ENCODE measurements at places on chromosomes 2 and 18. TPM values are rescaled to one million over a fixed set of nuclear protein-coding genes. Genes with fewer than 3 reads are reported as not detected.

DNA sequence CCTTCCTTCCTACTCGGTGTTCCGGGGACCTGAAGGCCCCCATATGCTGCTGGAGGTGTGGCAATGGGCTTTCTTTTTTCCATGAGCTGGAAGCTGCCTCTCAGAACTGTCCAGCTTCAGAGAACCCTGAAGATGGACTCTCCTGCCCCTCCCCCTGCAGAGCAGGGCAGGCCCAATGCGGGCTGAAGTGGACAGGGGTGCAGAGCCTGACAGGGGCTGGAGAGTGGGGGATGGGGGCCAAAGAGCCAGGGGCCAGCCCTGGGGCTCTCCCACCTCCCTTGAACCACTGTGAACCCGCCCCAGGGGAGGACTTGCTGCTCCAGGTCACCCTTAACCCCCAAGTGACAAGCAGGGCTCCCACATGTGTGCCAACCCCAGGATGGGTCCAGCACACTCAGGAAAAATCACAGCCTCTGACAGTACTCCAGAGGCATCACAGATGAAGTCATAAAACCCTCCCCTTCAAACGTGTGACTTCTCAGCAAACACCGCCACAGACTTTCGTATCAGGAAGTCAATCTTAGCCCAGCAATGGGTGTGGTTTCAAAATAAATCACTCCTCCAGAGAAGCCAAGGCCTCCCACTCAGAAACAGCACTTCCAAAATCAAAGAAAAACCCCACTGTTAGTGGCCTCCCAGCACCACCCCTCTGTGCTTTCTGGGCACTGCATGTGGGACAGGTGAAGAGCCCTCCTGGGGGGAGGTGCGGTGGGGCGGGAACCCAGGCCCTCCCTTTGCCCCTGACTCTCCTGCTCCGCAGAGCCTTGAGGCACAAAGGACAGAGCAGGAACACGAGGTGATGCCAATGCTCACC is 135.8 kb downstream of the HDAC4 start:
- no peaks in the 10 kb centered on the region for H3K27me3 ChIP-seq
- DNase-seq = peak; percentile 42
- H3K4me1 ChIP-seq = peaks cover 67% of the 10 kb centered on the region
- H3K4me3 ChIP-seq = no peak overlapping the region
- H3K27ac ChIP-seq = peak overlapping the region; percentile 86

- H3K27ac ChIP-seq = no peak overlapping the region
- no peak for DNase-seq
- H3K4me3 ChIP-seq = no peak overlapping the region
- no peaks in the 10 kb centered on the region for H3K4me1 ChIP-seq
- H3K36me3 ChIP-seq = no peaks in the 10 kb centered on the region
- H3K27me3 ChIP-seq = no peaks in the 10 kb centered on the region
Observed at GRCh38 chr18:73292156-73292555, 424.4 kb upstream of the NETO1 start.

DNA sequence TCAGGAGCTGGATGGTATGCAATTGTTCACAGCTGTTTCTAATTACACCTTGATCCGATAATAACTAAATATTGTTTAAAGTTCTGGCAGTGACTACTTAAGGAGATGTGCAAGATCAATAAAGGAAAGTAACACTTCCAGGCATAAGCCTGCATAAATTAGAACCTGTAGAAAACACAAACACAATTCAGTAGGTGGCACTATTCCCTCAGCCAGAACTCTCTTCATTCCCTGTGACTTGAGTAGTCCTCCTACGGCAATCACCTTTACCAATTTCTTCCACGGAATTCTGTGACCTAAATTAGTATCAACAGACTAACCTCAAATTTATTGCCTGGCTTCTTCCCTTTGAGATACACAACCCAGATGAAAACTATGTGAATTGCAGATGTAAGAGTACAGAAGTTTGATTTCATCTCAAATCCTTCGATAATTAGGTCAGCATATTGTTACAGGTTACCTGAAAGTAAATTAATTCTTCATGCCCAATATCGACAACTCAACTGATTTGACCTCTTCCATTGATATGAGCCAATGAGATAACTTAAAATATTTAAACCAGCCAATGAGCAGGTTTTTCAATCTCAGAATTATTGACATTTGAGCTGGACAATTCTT is 137.8 kb downstream of the PID1 start:
- no peak overlapping the region for H3K4me3 ChIP-seq
- H3K27me3 ChIP-seq = no peaks in the 10 kb centered on the region
- H3K36me3 ChIP-seq = no peaks in the 10 kb centered on the region
- H3K27ac ChIP-seq = no peak overlapping the region
- peak; percentile 26 for DNase-seq

DNA sequence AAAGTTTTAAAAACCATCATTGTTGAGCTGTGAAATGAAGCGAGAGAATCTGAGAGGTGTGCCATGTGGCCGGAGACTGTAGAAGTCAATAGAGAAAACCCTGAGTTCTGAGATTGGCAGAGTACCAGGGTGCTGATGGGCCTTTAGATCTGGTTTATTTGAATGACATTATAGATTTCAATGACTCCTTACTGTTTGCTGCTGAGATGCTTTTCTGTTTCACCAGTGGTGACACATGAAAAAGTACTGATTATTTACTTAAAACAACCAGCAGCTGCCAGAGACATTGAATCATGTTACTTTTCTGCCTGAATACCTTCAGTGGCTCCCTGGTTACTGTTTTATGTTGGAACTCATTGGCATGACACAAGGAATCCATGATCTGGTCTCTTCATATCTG is 602.7 kb upstream of the ZNF804A start:
- no peak for DNase-seq
- H3K36me3 ChIP-seq = no peaks in the 10 kb centered on the region
- no peaks in the 10 kb centered on the region for H3K4me1 ChIP-seq
- no peak overlapping the region for H3K4me3 ChIP-seq

- no peak for DNase-seq
- H3K4me3 ChIP-seq = no peak within 1 kb of the TSS
- no peak within 1 kb of the TSS for H3K27ac ChIP-seq
- H3K36me3 ChIP-seq = no peaks in the 10 kb centered on the region
- H3K4me1 ChIP-seq = no peaks in the 10 kb centered on the region
- no peaks in the 10 kb centered on the region for H3K27me3 ChIP-seq
Observed at GRCh38 chr2:142877216-142877838, at the start of gene KYNU. TSS of gene KYNU (plus strand) at chr2:142877664. CDS start at chr2:142885368, 7,704 bp downstream.

DNA sequence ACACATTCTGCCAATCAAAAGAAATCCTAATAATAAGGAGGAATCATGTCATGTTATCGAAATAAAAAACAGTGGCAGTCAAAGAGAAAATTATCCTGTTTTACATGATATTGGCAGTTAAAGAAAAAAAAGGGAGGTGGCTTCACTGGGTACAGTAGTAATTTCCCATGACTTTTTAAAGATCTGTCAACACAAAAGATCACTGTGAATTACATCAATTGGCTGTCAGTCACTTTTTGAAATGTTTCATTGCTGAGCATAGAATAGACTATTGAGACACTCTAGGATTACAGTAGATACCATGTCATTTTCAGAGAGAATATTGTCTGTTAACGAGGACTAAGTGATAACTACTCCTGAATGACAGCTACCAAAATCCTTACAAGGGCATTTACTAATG is 335.7 kb upstream of the CYP26B1 start:
- H3K27me3 ChIP-seq = no peaks in the 10 kb centered on the region
- no peaks in the 10 kb centered on the region for H3K4me1 ChIP-seq
- no peak overlapping the region for H3K4me3 ChIP-seq
- no peaks in the 10 kb centered on the region for H3K36me3 ChIP-seq
- H3K27ac ChIP-seq = no peak overlapping the region

DNA sequence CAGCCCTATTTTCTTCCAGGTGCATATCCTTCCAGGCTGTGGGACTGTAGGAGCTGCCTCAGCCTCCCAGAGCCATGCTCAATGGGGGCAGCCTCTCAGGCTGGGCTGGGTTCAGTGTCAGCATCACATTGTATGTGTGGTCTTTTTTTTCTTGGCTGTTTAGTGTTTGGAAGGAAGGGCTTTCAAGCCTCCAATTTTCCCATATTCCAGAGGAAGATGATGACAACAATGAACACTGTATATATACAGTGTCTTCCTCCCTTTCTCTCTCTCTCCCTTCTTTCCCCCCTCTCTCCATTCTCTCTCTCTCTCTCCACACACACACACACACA is 326.4 kb downstream of the DYSF start:
- no peaks in the 10 kb centered on the region for H3K36me3 ChIP-seq
- no peak for DNase-seq
- no peak overlapping the region for H3K4me3 ChIP-seq
- H3K4me1 ChIP-seq = peaks cover 3% of the 10 kb centered on the region
- no peaks in the 10 kb centered on the region for H3K27me3 ChIP-seq

GRCh38 chr2:830419-831224 is 120.0 kb upstream of the SNTG2 start:
- H3K4me3 ChIP-seq = no peak overlapping the region
- H3K27me3 ChIP-seq = no peaks in the 10 kb centered on the region
- H3K36me3 ChIP-seq = no peaks in the 10 kb centered on the region
- no peak for DNase-seq
- H3K27ac ChIP-seq = no peak overlapping the region

DNA sequence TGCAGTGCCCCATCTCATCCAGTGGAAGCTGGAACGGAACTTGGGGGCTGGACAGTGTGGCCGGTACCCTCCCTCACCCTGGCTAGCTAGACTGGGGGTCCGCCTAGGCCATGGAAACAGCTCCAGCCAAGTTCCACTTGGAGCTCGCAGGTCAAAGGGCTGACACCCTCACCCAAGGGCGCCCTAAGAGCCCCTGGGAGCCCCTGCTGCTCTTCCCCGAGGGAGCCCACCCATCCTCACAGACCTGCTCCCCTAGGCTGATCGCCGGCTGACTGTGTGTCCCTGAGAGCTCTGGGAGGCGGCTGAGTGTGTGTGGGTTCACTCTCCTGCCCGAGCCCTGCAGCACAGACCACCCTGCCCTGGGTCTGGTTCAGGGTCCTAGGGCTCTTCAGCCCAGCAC is 118.2 kb upstream of the OTOS start:
- peak overlapping the region; percentile 24 for H3K27ac ChIP-seq
- no peak overlapping the region for H3K4me3 ChIP-seq
- no peaks in the 10 kb centered on the region for H3K4me1 ChIP-seq
- H3K36me3 ChIP-seq = no peaks in the 10 kb centered on the region

DNA sequence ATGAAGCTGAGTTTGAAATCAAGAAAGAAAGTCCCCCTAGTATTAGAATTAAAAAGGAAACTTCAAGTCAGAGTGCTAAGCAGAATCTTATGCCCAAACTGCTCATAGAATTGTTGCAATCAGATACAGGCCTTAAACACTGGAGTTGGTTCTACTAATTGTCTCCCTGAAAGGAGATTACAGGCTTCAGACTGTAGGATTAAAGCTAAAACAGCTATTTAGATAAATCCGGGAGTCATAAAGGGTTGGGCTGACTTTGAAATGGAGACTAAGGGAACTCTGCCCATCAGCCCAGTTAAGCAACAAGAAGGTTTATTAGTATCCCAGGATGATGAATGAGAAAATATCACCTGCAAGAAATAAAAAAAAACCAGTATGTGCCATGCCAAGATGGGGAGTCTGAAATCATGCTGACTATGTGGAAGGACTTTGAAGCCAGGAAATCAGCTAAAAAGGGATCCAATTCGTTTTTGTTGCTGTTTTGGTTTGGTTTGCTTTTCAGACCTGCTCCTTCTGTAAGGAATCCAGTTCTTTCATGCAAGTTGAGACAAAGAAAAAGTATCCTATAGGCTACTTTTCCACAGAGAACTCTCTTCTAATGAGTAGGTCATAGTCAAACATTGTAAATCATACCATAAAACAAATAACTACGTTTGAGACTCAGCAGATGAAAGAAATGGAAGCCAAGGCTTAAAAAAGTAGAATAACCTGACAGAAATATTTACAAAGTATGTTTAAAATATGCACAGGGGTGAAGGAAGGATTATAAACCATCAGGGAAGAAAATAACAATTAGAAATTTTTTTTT is 37.6 kb upstream of the MSTN start:
- H3K36me3 ChIP-seq = no peaks in the 10 kb centered on the region
- H3K27ac ChIP-seq = no peak overlapping the region
- H3K4me1 ChIP-seq = peaks cover 7% of the 10 kb centered on the region
- H3K4me3 ChIP-seq = no peak overlapping the region

GRCh38 chr18:59823596-59824195 is 76.1 kb upstream of the PMAIP1 start:
- H3K27me3 ChIP-seq = peaks cover 4% of the 10 kb centered on the region
- H3K27ac ChIP-seq = no peak overlapping the region
- no peak overlapping the region for H3K4me3 ChIP-seq

GRCh38 chr2:241869087-241869961 is at the start of gene RTP5:
TSS of gene RTP5 (plus strand) at chr2:241869729. CDS start at chr2:241869757, 28 bp downstream.
- no peak within 1 kb of the TSS for H3K4me3 ChIP-seq
- peaks cover 40% of the 10 kb centered on the region for H3K27me3 ChIP-seq
- no peaks in the 10 kb centered on the region for H3K36me3 ChIP-seq
- no peaks in the 10 kb centered on the region for H3K4me1 ChIP-seq

GRCh38 chr2:151217343-151217742 is 44.3 kb downstream of the RBM43 start:
- H3K36me3 ChIP-seq = no peaks in the 10 kb centered on the region
- H3K4me1 ChIP-seq = no peaks in the 10 kb centered on the region
- no peaks in the 10 kb centered on the region for H3K27me3 ChIP-seq
- no peak overlapping the region for H3K27ac ChIP-seq
- DNase-seq = no peak

GRCh38 chr2:174781996-174782395 is 17.7 kb upstream of the CHRNA1 start:
- no peaks in the 10 kb centered on the region for H3K4me1 ChIP-seq
- no peak overlapping the region for H3K4me3 ChIP-seq
- H3K36me3 ChIP-seq = no peaks in the 10 kb centered on the region

- no peaks in the 10 kb centered on the region for H3K27me3 ChIP-seq
- no peaks in the 10 kb centered on the region for H3K36me3 ChIP-seq
- peaks cover 8% of the 10 kb centered on the region for H3K4me1 ChIP-seq
- DNase-seq = no peak
Observed at GRCh38 chr2:149075853-149076252, 37.4 kb downstream of the LYPD6B start.

DNA sequence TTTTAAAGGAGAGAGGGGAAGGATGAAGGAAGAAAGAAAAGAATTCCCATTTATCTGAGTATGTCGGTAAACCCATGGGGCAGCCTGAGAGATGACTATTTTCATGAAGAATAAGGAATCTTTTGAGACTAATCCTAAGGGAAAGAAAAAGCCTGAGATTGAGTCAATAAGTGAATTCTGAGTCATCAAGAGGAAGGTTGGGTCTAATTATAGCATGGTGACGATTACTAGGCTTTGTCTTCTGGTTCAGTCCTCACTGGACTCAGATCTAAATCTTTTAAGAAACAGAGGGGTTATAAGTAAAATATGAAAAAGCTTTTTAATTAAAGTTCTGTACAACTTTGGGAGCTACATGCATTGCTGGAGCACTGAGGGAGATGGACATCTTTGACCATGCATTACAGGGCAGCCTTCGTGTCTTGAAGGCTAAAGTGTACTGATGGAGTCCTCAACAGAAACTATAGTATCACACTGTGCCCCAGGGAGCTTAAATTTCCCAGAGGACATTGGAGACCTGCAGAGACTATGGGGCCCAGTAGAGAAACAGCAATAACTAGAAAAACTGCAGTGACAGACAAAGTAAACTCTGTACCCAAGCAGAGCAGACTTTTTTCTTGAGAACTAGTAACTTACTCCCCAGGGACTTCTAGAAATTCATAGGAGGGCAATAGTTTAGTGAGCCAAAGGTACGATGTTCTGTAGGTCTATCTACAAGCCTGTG is 260.9 kb downstream of the RAD51AP2 start:
- no peaks in the 10 kb centered on the region for H3K36me3 ChIP-seq
- H3K27ac ChIP-seq = no peak overlapping the region
- no peak overlapping the region for H3K4me3 ChIP-seq
- no peaks in the 10 kb centered on the region for H3K4me1 ChIP-seq
- no peak for DNase-seq
- no peaks in the 10 kb centered on the region for H3K27me3 ChIP-seq

GRCh38 chr2:119384971-119385370 is 18.2 kb downstream of the DBI start:
- H3K36me3 ChIP-seq = no peaks in the 10 kb centered on the region
- H3K4me3 ChIP-seq = no peak overlapping the region
- no peak overlapping the region for H3K27ac ChIP-seq
- no peak for DNase-seq
- no peaks in the 10 kb centered on the region for H3K27me3 ChIP-seq

The PLGLB1 gene
- total RNA-seq = 8.9 TPM

The NEB gene
- total RNA-seq = 2.1 TPM

Measured in transverse colon (tissue), 4 donors.